Cerebellar nuclear complex (tissue), 1 donor: ENCODE measurements at places on chromosomes 3 and 15.
A peak's percentile ranks its signal among the peaks of the same experiment; 100 is the strongest.

DNA sequence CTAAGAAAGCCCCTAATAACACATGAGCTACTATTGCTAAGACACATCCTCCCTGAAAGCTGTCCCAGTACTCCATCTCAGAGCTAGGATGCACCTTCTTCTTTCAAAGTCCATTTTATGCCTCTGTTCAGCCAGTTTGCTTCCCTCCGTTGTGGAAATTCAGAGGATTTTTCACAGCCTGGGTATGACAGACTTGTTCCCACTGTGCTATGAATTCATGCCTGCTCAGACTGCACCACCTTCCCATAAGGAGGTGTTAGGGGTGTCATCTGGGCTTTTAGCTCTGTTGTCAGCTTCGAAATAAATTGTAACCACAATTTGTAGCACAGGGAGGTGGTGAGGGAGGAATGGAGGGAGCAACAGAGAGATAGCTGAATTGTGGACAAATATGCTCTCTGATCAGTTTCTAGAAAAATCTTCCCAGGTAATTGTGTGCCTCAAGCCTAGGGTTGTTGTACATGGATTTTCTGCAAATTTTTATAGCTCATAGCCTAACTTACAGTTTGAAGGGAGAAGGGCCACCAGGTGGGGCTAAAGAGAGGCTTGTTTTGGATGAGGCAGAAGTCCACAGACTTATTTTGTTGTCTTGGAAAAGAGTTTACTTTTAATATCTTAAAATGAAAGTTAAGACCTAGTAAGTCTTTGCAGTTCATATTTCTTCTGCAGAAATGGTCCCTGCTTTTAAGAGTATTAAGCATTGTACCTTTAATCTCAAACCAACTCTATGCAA, 462.0 kb downstream of the PDCD6IP start:
- peak; percentile 53 for DNase-seq

DNA sequence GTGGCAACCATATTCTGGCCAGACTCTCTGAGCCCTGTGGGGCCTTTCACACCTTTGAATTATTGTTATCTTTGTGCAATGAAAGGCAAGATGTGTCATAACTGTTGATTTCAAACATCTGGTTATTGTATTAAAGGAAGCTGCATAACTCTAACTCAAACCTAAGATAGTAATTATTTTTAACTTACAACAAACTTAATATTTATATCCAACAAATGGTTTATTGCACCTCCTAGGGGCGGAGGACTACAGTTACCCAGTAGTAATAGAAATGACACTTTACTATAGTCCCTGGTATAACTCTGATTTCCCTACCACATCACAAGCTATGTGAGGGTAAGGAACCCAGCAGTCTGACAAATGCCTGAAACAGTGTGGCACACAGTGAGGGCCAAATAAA, 363.9 kb upstream of the SUCLG2 start:
- DNase-seq = no peak

DNA sequence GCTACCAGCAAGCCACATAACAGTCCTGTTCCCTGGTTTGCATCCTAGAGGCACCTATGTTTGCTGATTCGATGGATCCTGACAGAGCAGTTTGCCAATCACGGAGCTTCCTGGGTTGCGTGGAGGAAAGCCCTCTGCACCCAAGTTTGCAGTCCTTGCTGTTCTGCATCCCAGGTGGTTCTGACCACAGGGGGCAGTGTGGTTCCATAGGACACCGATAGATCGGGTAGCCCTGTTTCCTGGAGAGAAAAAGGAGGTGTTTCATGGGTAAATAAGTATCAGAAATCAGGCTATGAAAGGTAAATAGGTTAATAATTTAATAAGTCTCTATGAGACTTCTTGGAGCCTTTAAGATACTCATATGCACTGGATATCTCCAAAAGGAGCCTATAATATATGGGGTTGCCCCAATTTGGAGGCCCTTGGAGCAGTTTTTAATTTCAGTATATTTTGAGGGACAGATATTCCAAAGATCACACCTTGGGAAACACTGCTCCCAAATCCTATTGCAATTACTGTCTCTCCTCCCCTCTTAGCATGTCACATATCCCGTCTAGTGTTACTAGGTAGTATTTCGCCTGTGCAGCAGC, 194.6 kb upstream of the TPM1 start:
- DNase-seq = peak; percentile 41

GRCh38 chr3:165538166-165538565, 299.1 kb downstream of the BCHE start:
- no peak for DNase-seq

DNA sequence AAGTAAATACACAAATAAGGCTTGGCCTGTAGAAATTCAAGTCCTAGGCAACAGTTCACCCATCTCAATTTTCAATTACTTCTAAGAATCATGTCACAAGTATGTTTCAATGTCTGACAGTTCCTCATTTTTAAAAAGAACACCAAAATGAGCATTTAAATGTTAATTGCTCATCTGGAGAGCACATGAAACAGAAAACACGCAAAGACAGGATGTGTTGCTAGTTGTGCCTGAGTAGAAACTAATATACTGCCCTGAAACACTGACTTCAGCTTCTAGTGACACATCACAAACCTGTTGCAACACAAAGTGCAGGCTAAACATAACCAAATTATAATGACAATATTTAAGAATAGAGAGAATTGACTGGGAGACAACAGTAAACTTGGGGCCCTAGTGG, 167.3 kb upstream of the THBS1 start:
- no peak for DNase-seq

DNA sequence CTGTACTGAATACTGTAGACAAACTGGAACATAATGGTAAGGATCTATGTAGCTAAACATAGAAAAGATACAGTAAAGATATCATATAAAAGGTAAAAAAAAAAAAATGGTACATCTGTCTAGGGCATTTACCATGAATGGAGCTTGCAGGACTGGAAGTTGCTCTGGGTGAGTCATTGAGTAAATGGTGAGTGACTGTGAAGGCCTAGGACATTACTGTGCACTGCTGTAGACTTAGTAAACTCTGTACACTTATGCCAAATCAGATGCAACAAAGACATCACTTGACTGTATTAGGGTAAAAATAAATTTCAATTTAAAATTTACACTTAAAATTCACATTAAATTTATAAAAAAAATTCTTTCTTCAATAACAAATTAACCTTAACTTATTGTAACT, 281.3 kb upstream of the LMCD1 start:
- DNase-seq = no peak

DNA sequence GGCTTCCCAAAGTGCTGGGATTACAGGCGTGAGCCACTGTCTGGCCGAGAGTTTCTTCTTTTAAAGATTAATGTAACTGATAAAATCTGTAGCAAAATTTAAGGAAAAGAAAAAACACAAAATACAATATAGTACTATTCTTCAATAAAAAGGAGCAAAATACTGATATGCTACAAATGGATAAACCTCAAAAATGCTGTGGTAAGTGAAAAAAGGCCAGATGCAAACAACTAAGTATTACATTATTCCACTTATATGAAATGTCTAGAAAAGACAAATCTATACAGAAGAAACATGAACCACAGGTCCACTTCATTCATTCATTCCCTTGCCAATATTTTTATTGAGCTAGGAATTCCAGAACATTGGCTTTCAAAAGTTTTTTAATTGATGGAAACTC, 299.5 kb downstream of the CTNNB1 start:
- DNase-seq = no peak

- DNase-seq = peak; percentile 31
Measured at GRCh38 chr15:77632534-77633133, at the start of gene LINGO1. LINGO1 (minus strand) TSS chr15:77632912; CDS start chr15:77632315, 597 bp downstream.

- DNase-seq = peak; percentile 52
Measured at GRCh38 chr3:65597226-65597951, 441.3 kb downstream of the MAGI1 start.

DNA sequence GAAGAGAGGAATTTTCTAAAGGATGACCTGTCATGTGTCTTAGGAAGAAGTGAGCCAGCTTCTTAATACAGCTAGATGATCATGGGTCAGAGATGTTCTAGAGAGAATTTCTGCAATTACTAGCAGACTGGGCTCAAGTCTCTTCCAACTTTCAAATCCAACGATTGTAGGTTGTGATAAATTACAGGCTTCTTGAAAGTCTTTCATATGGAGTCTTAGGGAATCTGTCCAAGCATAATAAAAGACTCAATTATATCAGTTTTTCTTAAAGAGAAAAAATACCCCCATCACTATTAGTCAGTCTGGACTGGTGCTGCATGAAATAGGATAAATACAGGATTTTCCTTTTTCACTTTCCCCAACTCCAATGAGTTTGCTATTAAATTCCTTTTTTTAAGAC, 59.1 kb downstream of the DRD3 start:
- no peak for DNase-seq

GRCh38 chr3:45123581-45124269, 22.5 kb downstream of the CDCP1 start:
- no peak for DNase-seq

DNA sequence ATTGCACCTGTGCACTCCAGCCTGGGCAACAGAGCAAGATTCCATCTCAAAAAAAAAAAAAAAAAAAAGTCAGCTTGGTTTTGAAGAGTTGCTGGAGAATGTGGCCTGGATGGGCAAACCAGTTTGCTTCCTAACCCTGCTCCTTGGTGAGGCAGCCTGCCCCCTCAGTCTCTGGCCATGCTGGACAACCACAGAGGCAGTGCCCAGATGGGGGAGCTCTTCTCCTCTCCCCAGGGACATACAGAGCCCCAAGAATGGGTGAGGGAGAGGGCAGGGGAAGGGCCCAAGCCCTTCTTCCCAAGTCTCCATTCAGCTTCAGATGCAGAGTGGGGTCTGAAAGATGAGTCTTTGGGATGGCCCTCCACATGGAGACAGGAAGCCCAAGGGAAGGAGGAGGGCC, 27.9 kb downstream of the CD276 start:
- DNase-seq = no peak

- DNase-seq = no peak
Measured at GRCh38 chr15:64527263-64527984, 67.0 kb downstream of the ZNF609 start.

DNA sequence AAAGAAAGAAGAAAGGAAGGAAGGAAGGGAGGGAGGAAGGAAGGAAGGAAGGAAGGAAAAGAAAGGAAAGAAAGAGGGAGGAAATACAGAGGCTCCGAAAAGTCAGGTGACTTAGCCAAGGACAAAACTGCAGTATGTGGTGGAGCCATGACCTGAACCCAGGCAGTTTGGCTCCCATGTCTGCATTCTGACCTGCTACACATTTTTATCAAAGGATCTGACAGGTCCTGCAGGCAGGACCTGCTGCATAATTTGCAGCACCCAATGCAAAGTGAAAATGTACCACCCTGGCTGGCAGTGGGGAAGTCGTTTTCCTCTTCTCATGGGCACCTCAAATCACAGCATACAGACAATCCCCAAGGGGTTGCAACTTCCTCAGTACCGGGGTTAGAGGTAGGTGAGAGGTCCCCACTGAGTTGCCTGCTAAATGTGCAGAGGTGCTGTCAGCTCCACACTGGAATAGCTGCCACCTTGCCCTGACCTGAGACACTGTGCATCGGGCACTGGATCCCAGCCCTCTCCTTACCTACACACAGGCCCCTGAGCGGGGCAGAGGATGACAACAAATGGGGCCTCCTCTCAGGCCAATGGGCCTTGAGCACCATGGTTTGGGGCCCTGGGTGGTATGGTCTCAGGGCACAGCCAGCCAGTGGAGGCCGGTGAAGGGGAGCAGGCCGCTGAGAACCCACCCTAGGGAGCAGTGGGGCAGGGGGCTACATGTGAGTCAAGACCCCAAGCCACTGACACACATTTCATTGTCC, 175.1 kb downstream of the SHQ1 start:
- no peak for DNase-seq

DNA sequence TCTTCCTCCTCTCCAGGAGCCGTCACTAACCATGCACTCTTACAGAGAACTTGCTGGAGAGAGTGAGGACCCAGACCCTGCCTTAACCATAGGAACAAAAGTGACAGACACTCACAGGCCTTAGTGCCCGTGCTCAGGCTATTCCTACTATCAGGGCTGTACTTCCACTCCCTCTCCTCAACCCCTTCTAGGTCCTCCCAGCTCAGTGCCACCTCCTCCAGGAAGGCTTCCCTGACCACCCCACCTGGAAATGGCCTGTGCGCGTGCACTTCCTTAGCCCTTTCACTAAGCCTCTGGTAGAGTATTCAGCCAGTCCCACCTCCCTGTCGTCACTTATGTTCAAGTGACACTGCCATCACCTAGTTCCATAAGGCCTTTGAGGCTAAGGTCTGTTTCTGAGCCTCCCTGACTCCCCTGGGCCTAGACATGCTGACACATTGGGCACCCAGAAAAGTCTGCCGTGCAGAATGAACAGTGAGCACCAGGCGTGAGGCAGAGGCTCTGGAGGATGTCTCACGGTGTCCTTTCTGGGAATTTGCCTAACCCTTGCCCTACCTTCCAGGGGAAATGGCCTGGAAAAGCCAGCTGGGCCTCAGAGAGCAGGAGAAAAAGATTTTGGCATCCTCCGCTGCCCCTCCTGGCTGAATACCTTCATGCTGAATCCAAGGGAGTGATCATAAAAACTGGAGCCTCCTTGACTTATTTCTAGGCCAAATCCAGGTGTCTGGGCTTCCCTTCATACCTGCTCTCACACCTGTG, 108.6 kb upstream of the SMAD3 start:
- no peak for DNase-seq

GRCh38 chr3:183560607-183561006, 5.1 kb upstream of the KLHL6 start:
- DNase-seq = no peak

DNA sequence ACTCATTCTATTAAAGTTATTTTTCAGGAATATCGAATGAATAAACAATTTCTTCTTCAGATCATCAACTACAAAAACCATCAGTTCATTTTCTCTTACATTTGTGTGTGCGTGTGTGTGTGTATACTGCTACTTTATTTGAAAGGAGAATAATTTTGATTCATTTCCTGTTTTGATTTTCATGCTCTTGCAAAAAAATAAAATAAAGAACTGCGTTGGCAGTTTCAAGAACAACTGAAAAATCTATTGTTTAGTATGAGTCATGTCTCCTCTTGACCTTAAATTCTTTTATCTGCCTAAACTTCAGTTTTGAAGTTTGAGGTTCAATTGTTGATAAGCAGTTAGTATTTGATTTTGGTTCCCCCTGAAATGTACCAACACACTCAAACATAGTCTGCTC, 540.8 kb downstream of the FGF12 start:
- DNase-seq = no peak

- no peak for DNase-seq
Measured at GRCh38 chr3:100057716-100058575, 56.4 kb downstream of the FILIP1L start.

- no peak for DNase-seq
Measured at GRCh38 chr15:30872341-30872748, 31.4 kb upstream of the FAN1 start.

DNA sequence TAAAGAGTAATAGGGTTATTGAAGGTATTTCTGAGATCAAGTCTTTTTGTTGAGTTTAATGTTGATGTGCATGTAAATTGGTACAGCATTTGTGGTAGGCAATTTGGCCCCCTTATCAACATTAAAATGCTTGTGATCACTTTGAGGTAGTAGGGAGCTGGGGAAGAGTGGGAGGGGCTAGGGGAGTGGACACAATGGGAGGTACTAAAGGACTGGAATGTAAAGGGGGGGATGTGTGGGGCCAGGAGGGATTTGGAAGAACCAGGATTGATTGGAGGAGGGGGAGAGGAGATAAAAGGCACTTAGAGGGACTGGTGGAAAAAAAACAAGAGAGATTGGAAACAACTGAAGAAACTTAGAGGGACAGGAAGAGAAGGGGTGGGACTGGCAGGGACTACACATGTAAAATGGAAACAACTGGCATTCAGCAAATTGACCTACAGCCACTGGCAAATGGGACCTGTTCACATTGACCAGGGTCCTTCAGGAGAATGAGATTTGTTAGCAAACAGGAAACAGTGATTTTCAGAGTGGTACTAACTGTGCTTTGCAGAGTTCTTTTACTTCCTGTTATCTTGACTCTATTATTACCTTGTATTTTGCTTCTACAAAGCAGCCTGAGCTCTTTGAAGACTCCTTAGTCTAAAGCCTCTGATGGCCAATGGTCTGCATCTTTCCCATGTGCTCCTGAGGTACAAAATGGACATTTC, 47.8 kb upstream of the ZBTB38 start:
- DNase-seq = no peak
